ENCODE measurements at places on chromosomes 6 and 20. TPM values are rescaled to one million over a fixed set of nuclear protein-coding genes. Genes with fewer than 3 reads are reported as not detected.
A peak's percentile ranks its signal among the peaks of the same experiment; 100 is the strongest.

The TREM1 gene
- total RNA-seq: 0.68 TPM

The SLC22A1 gene
- 2.5 TPM for total RNA-seq

The FOXF2 gene
- not detected for total RNA-seq

The MMS22L gene
- total RNA-seq: 5.9 TPM

The TBX18 gene
- 0.42 TPM for total RNA-seq

The PGBD1 gene
- total RNA-seq: 3.9 TPM

The HRH3 gene
- 0.13 TPM for total RNA-seq

The ZNF165 gene
- total RNA-seq: 1.5 TPM

The PCK1 gene
- 0.66 TPM for total RNA-seq

The AVP gene
- total RNA-seq: not detected

The DDO gene
- total RNA-seq: 1.5 TPM

- no peak for ATAC-seq
Measured at GRCh38 chr20:24836661-24837299, 112.3 kb upstream of the CST7 start.

DNA sequence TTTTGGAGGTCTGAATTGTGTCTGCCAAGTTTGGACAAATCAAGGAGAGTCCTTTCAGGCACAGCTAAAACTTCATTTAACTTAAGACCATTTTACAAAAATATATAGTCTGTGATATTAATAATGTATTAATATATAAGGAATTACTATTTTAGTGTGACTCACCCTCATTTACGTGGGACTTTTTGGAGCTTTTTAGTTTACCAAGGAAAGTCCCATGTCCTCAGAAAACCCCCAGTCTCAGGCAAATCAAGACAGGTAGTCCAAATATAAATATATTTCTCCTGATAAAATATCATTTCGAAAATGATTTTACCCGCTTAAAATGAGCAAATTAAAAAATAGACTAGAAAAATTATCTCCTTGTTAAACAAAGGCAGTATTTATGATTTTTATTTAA, 479.0 kb downstream of the PKHD1 start:
- ATAC-seq: no peak

- no peak for ATAC-seq
Measured at GRCh38 chr6:4352731-4353130, 217.4 kb upstream of the ECI2 start.

DNA sequence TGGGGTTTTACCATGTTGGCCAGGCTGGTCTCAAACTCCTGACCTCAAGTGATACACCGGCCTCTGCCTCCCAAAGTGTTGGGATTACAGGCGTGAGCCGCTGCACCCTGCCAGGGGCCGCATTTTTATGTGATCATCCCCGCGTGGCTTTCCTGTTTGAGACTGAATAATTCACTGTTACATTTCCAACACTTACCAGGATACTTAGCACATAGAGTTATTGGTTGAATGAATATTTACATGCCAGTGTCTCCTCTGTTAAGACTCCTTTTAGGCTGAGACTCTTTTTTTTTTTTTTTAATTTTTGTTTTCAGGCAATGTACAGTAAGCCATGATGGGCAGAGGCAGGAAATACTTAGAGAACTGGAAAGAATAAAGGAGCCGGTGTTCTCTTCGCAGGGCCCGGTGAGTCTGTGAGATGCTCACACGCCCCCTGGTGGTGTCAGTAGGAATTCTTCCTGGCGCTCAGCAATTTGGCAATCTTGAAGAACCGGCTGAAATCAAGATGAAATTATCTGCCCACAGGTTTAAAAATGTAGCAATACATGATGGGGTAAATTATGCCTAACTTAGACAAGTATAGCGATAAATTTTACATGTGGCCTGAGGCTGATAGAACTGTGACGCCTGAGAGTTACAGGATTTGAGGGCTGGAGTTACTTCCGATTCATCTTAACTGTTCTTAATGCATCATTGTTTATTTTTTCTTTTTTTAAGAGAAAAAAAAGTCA, 7.6 kb upstream of the RNF114 start:
- peak; percentile 97 for ATAC-seq

GRCh38 chr6:88135578-88136114, 30.5 kb downstream of the CNR1 start:
- peak; percentile 92 for ATAC-seq

DNA sequence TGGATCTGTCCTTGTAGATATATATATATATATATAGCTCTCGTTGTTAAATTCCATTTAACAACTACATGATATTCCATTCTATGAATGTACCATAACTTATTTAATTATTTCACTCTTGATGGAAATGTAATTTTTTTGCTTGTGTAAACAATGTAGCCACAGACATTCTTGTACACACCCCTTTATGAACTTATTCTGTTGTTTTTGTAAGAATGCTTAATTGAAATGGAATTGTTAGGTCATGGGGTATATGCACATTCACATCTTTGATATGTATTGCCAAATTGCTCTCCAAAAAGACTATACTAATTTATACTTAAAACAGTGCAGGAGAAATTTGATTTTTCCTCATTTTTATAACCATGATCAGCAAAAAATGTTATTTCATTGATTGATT, 67.2 kb downstream of the MAP3K4 start:
- peak; percentile 27 for ATAC-seq

DNA sequence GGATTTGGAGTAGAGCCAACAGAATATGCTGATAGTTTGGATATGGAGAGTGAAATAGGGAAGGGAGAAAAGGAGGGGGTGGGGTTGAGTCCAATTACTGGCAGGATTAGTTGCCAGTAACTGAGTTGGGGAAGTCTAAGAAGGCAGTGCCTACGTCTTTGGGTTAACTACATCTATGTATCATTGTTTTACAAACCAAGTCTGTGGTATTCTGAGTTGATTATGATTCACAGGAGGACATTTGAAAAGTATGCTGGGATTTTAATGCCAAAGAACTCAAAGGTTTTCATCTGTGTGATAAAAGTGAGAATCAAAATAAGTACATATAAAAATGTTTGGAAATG, 14.7 kb downstream of the DSE start:
- no peak for ATAC-seq

DNA sequence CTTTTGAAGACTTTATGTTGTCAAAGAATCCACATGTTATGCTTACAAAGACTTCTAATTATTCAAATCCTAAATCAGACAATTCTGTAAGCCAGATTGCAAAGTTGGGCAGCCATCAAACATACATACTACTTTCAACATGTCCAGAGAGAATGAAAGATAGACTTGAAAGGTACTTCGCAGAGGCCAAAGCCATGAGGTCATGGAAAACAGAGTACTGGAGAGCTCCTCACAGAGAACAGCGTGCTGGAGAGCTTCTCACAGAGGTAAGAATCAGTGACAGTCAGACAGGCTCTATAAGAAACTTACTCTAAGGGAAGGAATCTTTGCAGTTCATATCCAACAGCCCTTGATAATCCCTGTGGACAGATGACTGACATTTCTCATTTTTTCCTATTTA, 400.2 kb downstream of the GJA1 start:
- ATAC-seq: no peak

DNA sequence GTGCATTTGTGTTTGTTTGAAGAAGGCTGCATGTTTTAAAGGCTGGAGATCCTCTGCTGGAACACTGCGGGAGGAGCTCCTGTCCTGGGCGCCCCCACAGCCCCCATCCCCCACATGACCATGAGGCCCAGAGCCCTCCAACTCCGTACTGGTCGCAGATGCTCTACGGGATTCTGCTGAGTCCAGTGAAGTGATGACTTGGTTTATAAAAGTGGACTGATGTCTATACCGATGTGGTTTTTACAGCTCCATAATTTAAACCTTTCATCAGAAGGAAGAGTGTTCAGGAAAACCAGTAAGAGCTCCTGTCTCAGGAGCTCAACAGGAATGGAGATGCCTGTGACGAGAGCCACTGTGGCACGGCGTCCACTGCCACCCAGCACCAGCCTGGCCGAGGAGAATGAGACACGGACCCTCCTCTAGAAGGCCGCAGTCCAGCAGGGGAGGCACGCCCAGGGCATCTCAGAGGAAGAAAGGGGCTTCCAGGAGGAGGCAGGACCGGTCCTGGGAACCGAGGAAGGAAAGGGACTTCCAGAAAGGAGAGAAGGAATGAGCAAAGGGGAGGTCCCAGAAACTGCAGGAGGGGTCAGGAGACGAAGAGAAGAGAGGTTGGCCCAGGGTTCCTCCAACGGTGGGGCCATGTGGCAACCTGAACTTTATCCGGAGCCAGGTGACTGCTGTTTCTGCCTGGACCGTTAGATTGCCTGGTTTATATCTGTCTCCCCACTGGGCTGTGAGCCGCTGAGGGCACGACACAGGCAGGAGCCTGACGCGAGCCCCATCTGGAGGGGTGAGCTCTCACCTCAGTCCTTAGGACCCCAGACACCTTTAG, 26.9 kb downstream of the BFSP1 start:
- peak; percentile 51 for ATAC-seq

DNA sequence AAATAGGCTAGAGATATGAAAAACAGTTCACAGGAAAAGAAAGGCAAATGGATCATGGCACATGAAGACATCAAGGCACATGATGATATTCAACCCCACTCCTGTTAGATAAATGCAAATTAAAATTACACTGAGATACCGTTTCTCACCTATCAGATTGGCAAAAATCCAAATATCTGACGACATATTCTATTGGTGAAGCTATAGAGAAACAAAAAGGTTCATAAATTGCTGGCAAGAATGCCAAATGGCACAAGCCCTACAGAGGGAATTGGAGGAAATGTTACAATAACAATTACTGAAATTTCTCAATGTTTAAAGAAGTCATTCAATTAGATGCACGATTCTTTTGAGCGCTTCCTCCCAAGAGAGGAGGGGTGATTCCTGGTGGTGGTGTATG, 45.3 kb upstream of the DSN1 start:
- ATAC-seq: no peak

- ATAC-seq: no peak
Measured at GRCh38 chr6:169289619-169290339, 36.1 kb upstream of the THBS2 start.

- no peak for ATAC-seq
Measured at GRCh38 chr20:20827992-20828597, 115.7 kb upstream of the RALGAPA2 start.

DNA sequence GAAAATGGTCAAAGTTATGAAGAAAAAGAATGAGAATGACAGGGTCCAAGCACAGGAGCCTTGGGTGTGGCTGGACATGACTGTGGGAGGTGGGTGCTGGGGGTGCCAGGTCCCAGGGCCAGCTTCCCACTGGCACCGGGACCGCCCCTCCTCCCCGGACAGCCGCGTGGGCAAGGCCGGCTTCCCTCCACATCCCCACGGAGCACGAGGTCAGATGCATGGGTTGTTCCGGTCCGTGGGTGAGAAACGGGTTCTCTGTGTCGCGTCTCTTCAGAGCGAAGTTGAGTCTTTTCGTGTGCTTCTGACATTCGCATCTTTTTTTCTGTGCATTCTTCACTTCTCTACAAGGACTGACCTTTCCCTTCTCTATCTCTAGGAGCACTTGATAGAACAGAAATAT, 30.1 kb downstream of the KIF25 start:
- no peak for ATAC-seq

- ATAC-seq: no peak
Measured at GRCh38 chr6:66179361-66179760, 472.3 kb upstream of the EYS start.

DNA sequence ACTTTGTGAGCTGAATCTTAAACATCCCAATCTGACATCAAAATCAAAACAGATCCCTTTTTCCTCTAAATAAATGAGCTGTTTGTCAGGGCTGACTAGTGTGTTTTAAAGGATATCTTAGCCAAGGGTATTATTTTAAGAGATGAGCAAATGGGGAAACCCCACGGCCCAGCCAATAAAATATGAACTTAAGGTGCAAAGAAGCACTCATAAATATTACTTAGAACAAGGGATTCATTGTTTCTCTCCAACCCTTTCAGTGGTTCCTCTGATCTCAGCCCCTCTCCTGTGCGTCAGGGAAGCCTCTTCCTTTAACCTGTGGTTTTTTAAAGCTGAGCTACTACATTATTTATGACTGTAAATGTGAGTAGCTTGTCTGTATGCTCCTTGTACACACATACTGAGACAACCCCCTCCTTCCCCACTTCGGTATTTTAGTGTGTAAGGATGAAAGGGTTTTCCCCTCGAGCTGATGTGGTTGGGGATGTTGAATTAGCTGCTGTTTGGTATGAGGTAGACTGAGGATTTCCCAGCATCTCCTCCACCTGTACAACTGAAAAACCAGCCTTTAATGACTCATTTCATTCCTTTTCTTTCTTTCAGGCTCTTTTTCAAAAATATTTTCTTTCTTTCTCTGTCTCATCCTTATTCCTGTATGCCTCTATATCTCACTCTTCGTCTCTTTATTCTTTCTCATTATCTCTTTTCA, 6.5 kb downstream of the BMP5 start:
- no peak for ATAC-seq

All from motor neuron (in vitro differentiated cells).